ENCODE measurements at places on chromosomes 2 and 18.

DNA sequence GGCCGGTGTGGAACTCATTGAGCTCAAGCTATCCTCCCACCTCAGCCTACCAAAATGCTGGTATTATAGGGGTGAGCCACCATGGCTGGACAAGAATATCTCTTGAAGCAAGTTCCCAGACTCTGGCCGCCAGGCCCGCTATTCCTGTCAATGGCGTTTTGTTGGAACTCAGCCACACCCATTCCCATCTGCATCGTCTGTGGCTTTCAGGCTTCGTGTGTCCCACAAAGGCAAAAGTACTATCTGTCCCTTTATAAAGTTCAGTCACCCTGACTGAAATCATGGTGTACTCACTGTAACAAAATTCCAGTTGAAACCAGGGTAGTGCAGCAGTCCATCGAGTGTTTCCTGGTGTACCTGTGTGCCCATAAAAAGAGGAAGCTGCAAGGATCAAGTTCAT, 96.7 kb downstream of the SH3BP4 start:
- DNase-seq: no peak

- DNase-seq: no peak
Measured at GRCh38 chr2:16440898-16441297, 224.7 kb downstream of the CYRIA start.

- DNase-seq: no peak
Measured at GRCh38 chr2:229431327-229431954, 160.4 kb upstream of the PID1 start.

GRCh38 chr2:156565066-156565710, 129.0 kb downstream of the GPD2 start:
- no peak for DNase-seq

Measured in activated CD4-positive, alpha-beta T cell treated with anti-CD3 and anti-CD28 coated beads, Interleukin-2, amount 50 U/mL, for 24 hours (primary cell).